ENCODE measurements at places on chromosomes 2 and 18. TPM values are rescaled to one million over a fixed set of nuclear protein-coding genes. Genes with fewer than 3 reads are reported as not detected.

GRCh38 chr2:88161446-88162244 lies 8.5 kb upstream of the THNSL2 start:
- DNase-seq = no peak

GRCh38 chr2:60440767-60441163 lies 112.7 kb downstream of the BCL11A start:
- no peak for DNase-seq

Gene TCF7L1
- total RNA-seq = 8.3 TPM

Gene EHD3
- 10.3 TPM for total RNA-seq

Gene NOL4
- not detected for total RNA-seq

DNA sequence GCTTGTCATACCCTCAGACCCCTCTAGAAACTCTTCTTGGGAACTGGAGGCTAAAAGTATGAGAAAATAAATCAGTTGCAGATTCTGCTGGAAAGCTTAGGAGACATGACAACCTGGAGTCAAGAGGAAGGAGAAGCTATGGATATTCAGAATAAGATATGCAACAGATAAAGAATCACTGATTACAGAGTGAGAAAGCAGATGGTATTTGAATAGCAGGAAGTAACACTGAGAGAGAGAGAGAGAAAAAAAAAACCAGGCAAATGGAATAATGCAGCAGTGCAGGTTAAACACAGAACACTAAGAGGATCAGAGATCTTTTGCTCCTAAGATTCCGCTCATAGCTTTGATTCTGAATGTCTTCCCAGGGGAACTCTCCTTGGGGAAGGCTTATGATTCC lies 1284.1 kb upstream of the NXPH2 start:
- no peak for DNase-seq

DNA sequence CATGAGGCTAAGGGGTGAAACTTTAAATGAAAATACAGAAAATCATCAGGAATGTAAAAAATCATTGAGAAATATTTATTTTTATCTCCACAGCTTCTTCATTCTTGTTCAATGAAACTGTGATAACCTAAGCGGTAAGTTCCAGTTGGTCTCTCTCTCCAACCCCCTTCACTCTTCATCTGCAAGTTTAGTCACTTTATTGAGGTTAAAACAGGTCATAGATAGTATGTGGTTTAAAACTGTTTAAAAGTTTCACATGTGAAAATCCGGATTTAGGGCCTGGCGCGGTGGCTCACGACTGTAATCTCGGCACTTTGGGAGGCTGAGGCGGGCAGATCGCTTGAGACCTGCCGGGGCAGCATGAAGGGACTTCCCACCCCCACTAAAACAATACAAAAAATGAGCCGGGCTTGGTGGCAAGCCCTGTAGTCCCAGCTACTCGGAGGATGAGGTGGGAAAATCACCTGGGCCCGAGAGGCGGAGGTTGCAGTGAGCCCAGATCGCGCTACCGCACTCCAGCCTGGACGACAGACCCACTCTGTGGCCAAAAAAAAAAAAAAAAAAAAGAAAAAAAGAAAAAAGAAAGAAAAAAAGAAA lies 1.6 kb upstream of the PHLPP1 start:
- no peak for DNase-seq
